ENCODE measurements at places on chromosomes 4 and X.
A peak's percentile ranks its signal among the peaks of the same experiment; 100 is the strongest.

- no peak for DNase-seq
These were observed 12.5 kb upstream of the FAM13A start for GRCh38 chr4:89069481-89069880.

GRCh38 chr4:116126794-116127193, 958.6 kb downstream of the TRAM1L1 start:
- no peak for DNase-seq

- DNase-seq, result no peak
These were observed 117.2 kb downstream of the KDM6A start for GRCh38 chrX:44989995-44990770.

DNA sequence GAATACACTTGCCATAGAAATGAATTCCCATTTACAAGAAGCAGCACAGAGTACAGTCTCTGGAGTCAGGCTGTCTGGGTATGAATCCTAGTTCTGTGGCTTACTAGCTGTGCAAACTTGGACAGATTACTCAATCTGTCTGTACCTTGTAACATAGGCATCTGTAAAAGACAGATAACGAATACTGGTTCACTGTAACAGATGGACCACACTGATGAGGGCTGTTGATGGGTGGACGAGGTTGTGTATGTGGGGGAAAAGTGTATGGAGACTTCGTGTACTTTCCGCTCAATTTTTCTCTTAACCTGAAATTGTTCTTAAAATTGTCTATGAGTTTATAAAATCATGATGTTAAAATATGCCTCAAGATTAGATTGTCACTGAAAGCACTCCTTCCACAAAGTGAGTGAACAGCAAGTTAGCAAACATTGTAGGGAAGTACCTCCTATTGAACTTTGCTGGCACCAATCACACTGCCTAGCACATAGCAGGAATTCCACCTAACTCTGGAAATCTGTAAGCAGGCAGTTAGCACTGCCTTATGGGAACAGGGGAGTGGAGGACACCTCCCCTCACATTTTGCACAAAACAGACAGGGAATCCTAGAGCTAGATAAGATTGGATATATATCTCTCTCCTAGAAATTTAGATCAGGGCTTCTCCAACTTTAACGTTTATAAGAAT, 6.5 kb upstream of the EXOSC9 start:
- DNase-seq, result no peak

DNA sequence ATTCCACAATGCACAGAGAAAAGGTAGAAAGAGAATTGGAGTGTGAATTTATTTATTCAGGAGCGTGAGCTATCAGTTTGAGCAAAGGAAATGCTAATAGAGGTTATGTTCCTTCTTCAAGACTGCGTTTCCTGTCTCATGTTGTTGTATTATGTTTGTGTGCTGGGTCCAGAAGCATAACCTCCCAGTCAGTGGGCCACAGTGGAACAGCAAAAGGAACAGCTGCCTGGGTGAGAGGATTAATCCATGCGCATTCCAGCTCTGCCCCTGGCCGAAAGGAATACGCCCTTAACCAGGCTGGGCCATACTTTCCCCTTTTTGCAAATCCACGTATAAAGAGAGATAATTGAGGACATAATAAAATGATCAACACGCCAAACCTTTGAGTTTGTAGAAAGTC, 32.4 kb upstream of the ARX start:
- no peak for DNase-seq

- no peak for DNase-seq
These were observed 43.8 kb upstream of the NUDT6 start for GRCh38 chr4:122966201-122966600.

GRCh38 chrX:49754233-49754857, 58.6 kb upstream of the PAGE1 start:
- DNase-seq, result peak; percentile 0

DNA sequence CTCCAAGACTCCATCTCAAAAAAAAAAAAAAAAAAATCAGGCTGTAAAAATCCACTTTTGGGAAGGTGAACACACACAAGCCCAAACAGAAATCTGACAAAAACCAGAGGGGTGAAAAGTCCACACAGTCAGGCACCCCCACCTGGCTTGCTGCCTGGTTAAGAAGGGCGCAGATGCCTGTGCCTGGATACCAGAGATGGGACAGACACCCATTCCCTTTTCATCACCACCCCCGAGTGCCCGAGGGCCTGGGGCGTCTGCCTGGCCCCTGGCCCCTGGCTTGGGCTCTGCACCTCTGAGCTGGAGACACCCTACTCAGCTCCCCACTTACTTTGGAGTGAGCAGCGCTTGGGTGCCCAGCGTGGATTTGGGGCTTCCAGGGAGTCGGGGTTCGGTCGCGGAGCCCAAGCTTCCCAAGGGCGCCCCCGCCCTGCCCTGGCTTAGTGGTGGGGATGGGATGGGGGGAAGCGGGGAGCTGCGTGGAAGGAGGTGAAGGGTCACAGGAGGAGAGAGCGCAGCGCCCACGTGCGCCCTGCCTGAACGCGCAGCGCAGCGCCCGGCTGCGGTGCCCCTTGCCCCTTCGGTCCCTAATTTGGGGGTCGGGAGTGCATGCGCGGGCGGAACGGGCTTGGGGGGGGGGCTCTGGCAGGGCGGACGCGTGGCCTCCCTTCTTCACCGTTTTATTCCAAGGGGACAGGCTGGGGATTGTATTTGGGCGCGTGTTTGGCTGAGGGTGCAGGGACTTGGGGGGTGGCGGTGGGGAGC, 11.3 kb downstream of the SHOX start:
- DNase-seq, result no peak

DNA sequence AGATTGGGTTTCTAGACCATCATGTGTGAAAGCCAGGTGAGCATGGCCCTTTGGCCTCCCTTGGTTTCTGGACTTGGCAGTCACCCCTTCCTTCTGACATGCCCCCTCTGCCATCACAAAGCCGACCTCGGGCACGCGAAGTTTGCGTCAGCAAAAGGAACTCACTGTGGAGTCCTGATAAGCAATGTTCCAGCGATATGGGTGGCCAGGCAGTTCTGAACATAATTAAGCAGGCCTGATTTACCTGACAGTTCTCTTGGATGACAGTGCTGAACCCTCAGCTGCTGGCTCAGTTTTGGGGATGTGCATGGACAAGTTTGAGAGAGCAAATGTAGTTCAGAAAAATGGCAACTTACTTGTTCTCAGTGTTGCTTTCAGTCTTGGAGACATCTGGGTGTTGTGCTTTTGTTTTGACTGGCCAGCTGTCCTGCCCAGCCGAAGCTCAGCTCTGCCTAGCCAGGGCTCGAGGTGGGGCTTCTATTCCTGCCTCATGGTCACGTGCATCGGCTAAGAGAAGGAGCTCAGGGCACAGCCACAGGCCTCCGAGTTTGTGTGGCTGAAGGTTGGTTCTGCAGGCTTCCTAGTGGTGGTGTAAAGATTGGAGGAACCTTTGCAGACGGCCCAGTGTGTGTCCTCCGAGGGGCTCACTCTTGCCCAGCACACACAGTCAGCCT, 78.3 kb downstream of the CLDN34 start:
- no peak for DNase-seq

GRCh38 chr4:107896646-107897045, 34.7 kb upstream of the CYP2U1 start:
- DNase-seq, result no peak

DNA sequence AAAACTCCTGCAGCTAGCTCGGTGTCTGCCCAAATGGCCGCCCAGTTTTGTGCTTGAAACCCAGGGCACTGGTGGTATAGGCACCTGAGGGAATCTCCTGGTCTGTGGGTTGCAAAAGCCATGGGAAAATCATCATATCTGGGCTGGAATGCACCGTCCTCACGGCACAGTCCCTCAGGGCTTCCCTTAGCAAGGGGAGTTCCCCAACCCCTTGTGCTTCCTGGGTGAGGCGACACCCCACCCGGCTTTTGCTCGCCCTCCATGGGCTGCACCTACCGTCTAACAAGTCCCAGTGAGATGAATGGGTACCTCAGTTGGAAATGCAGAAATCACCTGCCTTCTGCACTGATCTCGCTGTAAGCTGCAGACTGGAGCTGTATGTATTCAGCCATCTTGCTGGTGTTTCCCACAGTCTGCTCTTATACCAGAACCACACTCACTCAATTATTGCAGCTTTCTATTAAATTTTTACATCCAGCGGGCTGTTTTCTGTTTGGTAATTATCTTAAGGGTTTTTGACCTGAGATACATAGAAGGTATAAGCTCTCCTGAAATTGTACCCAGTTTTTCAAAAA, 36.7 kb upstream of the NPNT start:
- DNase-seq, result no peak

DNA sequence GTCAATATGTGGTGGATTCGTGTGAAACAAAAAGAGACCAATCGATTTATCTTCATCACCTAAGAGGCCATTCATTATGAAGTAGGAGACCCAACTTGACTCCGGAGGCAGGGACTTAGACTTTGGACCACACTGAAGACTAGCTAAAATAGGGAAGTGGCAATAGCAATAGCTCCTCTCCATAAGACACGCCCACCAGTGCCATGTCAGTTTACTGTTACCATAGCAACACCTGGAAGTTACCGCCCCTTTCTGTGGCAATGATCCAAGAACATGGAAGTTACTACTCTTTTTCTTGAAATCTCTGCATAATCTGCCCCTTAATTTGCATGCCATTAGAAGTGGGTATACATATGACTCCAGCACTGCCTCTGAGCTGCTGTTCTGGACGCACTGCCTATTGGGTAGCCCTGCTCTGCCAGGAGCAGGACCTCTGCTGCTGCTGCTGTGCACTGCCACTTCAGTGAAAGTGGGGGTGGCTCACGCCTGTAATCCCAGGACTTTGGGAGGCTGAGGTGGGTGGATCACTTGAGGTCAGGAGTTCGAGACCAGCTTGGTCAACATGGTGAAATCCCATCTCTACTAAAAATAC, 163.2 kb downstream of the PRKX start:
- DNase-seq, result no peak

GRCh38 chr4:88147799-88148217, 10.6 kb downstream of the ABCG2 start:
- DNase-seq, result no peak

DNA sequence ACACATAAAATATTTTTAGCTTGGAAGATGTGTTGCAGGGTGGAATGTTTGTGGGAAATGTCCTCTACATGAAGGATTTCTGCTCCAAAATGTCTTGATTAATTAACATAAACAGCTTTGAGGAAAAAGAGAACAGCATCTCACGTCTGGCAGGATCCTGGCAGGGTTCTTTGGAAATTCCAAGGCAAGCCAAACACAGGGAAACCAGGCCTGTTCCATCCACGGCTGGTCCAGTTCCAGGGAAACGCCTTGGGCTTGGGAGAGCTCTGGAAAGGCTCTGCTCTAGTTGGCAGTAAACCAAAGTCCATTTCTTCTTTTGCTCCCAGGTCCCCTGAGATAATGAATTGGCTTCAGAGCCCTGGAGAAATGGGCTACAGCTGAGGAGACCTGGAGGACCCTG, 42.4 kb upstream of the GAB1 start:
- no peak for DNase-seq

DNA sequence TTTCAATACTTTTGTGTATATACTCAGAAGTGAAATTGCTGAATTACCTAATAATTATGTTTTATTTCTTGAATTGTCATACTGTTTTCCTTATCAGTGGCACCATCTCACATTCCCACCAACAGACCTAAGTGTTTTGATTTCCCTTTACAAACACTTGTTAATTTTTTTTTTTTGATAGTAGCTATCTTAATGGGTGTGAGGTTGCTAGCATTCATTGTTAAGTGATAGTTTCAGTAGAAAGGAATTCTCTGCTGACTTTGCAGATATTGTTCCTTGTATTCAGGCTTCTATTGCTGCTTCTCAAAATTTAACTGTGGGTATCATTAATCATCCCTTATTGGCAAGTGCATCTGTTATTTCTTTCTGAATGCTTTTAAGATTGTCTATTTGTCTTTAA, 927.5 kb upstream of the SLIT2 start:
- no peak for DNase-seq

DNA sequence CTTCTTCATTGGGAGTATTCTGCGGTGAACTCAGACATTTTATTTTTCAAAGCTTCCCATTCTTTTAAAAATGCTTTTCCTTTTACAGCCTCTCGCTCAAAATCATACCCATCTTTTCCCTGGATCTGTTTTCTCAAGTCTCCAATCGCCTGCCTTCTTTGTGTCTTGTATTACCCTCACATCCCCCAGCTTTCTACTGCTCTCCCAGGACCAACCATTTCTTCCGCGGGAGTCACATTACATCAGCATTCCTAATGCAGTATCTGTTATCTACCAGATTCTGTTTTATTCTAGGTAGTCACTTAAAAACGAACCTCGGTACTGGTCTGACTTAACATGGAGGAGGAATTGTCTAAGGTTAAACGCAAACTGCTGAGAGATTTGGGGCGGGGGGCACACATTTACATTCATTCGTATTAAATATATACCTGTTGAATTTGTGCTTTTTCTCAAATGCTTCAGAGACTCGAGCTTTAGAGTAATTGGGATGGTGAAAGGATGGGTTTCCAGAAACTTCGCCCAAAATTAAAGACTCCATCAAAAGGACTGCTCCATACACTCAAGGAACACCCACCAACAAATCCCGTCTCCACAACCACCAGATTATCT, 493 bp upstream of the UCHL1 start:
- DNase-seq, result no peak

DNA sequence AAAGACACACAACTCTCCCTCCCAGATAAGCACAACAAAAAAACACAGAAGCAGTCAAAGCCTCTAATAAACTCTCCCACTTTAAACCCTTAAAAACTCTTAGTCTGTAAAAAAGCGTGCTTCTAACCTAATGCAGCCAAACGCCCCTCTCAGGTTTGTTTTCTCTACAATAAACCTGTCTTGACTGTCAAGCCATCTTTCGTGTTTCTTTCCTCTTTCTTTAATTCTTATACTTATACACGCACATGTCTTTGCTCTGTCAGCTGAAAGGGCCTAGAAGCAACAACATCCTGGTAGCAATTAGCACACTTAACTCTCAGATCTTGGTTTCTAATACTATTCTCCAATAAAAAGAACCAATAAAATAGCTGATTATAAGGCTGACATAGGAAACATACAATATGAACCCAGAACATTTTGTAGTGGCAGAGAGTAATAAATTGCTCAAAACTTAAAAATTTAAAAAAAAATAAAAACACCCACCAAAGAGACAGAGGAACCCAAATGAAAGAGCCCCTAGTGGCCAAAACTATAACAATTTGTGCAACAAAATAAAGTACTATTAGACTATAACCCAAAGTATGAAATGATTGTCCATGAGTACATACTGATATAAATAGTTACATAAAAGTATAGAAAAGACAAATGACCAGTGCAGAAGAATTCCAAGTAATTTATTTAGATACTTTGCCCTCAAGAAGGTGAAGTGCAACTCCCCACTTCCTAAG, 440.4 kb upstream of the ADGRL3 start:
- no peak for DNase-seq

GRCh38 chr4:169015186-169015623, 5.2 kb upstream of the CBR4 start:
- DNase-seq, result no peak

- DNase-seq, result no peak
These were observed 765.3 kb upstream of the GRIA3 start for GRCh38 chrX:122418758-122419157.

- DNase-seq, result no peak
These were observed 318.0 kb downstream of the FBXW7 start for GRCh38 chr4:152217896-152218295.

GRCh38 chr4:111792632-111793031, 352.6 kb upstream of the FAM241A start:
- no peak for DNase-seq

- DNase-seq, result no peak
These were observed 289.3 kb upstream of the CTSO start for GRCh38 chr4:156243015-156243414.
